ENCODE measurements at places on chromosomes 5 and 9.

DNA sequence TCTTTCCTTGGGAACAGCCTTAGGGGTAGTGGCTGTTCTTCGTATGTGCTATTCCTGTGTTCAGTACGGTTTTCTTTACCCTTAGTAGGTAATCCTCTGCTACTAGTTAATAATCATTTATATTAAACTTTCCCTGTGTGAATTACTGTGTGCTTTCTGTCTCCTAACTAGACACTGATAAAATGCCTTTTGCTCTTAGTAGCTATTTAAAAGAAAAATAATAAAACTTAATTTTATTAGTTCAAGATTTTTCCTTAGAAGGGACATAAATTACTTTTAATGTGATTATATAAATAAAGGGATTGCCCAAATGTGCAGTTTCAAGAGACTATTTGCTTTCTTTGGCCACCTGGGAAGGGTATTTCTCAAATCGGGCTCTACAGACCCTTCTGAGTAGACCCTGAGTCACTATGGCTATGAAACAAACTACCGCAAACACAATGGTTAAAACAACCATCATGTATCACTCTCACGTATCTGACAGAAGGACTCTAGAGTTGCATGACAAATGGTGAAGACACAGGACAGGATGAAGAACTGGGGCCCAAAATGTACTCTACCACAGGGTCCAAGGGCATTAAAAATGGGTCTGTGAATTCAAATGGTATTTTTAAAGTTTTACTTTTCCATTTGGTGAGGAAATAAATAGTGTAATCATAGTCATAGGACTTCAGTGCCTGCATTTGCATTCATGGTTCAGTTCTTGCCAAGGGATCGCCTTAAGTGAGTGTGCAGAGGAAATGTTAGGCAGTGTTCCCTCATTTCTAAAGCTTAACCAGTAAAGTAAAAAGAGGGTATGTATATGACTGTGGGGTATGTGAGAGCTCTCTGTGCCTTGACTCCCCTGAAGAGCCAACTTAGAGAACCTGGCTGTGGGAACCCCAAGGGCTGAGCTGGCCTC lies 97.0 kb downstream of the TSSK1B start:
- DNase-seq: no peak
- H3K27ac ChIP-seq: peak overlapping the region; percentile 4
- H3K4me3 ChIP-seq: no peak overlapping the region
- H3K4me1 ChIP-seq: no peaks in the 10 kb centered on the region

DNA sequence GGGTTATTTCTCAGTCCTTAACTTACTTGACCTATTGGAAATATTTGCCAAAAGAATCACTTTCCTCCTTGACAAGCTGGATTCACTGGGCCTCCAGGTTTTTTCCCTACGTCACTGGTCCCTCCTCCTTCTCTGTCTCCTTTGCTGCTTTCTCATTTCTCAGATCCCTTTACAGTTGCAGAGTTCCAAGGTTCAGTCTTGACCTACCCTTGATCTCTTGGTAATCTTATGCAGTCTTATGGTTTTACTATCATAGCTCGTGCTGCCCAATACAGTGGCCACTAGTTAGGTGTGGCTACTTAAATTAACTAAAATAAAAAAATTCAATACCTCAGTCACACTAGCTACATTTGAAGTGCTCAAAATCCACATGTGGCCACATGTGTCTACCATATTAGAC lies 11.4 kb downstream of the SLC38A9 start:
- H3K36me3 ChIP-seq: no peaks in the 10 kb centered on the region
- H3K4me3 ChIP-seq: no peak overlapping the region
- DNase-seq: no peak
- H3K27ac ChIP-seq: no peak overlapping the region
- no peaks in the 10 kb centered on the region for H3K27me3 ChIP-seq

GRCh38 chr5:123997064-123997461 lies 485.1 kb downstream of the CSNK1G3 start:
- H3K4me1 ChIP-seq: peaks cover 7% of the 10 kb centered on the region
- H3K4me3 ChIP-seq: no peak overlapping the region
- H3K36me3 ChIP-seq: no peaks in the 10 kb centered on the region
- H3K27me3 ChIP-seq: no peaks in the 10 kb centered on the region
- DNase-seq: no peak
- H3K27ac ChIP-seq: no peak overlapping the region

DNA sequence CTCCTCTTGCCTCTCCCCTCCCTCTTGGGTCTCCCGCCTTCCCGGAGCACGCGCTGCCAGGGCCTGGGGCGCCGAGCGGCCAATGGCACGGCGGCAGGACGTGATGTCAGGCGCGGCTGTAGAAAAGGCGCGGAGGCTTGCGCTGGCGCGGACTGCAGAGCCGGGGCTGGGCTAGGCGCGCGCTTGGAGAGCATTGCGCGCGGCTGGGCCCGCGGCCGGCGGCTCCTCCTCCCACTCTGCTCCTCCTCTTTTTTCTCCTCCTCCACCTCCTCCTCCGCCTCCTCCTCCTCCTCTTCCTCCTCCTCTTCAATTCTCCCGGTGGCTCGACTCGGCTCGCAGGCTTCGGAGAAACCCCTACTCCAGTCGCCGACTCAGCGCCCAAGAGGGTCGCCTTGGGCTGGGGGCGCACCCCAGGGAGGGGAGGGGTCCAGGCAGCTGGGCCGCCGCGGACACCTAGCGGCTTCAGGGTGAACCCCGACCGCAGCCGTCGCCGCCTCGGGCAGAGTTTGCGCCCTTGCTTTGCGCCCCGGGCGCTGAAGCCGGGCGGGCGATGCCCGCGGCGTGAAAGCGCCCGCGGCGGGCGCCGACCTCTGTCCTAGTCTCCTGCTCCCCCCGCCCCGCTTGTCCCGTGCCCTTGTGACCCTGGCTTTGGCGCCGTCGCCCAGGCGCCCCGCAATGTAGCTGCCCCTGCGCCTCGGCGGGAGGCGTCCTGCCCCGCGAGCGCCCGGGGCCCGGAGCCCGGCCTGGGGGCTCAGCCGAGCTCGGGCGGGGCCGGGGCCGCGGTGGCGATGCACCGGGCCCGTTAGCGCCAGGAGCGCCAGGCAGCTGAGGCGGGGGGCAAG lies at the start of gene LHX2:
TSS of gene LHX2 (plus strand) at position 309 of the 842 bp plus-strand sequence. CDS start 581 bp downstream, outside the sequence.
- peak within 1 kb of the TSS; percentile 24 for H3K4me3 ChIP-seq
- peaks cover 100% of the 10 kb centered on the region for H3K27me3 ChIP-seq
- DNase-seq: no peak
- no peak within 1 kb of the TSS for H3K27ac ChIP-seq

DNA sequence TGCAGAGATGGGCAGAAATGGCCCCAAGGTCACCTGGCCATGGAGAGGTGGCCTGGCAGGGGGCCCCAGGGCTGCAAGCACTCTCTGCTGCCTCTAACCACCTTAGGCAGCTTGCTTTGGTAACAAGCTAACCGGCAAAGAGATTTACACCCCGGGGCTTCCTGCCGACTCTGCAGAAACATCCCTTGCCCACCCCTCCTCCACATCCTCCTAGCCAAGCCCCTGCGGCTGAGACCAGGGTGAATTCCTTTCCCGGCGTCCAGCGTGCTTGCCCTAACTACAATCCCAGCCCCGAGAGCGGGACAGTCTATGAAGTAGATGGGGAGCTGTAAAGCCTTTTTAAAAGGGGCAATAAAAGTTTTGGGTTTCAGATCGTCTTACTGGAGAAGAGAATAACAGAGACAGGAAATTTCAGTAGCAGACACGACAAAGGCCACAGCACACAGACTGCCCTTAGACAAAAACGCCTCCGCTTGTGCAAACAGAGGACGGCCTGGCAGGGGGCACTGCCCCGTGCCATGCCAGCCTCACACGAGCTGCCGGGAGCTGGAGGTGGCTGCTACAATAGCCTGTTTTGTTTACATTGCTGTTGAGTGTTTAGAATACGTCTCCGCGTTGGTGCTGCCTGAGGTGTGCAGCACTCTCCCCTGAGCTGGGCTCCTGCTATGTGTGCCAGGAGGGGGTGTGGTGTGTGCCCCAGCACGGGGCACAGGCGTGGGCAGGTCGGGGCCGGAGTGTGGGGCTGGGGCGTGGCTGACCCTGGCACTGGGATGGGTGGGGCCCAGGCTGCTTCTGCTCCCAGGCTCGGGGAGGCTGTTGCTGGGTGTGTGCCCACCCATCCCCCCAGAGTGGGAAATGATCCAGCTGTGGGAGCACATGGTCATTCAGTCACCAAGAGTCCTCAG lies 15.3 kb downstream of the MYMK start:
- H3K27ac ChIP-seq: no peak overlapping the region
- no peaks in the 10 kb centered on the region for H3K36me3 ChIP-seq
- H3K4me1 ChIP-seq: peaks cover 54% of the 10 kb centered on the region

DNA sequence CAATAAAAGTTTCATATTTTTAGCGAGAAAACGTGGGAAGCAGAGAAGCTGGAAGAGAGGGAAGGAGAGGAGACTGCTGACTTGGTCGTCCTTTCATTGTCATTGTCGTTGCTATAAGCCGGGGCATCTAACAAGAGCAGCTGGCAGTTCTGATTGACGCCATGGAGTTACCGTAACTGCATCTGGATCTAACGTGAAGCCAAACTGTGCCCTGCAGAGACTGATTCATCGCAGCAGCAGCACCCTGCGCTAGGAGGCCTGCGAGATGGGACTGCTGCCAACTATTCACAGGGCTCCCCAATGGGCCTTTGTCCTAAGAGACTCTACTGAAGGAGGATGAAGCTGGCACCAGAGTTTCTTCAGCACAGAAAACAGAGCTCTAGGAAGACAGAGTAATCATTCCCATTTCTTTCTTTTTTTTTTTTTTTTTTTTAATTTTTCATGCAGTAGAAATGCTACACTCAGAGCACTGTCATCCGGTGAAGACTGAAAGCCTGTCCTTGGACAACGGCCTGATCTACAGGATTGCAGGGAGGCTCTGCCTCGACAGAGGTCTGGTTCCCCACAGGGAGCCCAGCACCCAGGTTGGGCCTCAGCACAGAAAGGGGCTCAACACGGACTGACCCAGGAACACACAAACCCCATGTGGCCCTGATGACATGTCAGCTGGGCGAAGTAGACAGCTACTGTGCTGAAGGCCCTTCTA lies 47.8 kb downstream of the RETREG1 start:
- no peaks in the 10 kb centered on the region for H3K36me3 ChIP-seq
- H3K4me1 ChIP-seq: no peaks in the 10 kb centered on the region
- H3K27me3 ChIP-seq: no peaks in the 10 kb centered on the region

GRCh38 chr5:60916646-60917045 lies 28.2 kb downstream of the ERCC8 start:
- H3K27ac ChIP-seq: no peak overlapping the region
- no peaks in the 10 kb centered on the region for H3K36me3 ChIP-seq
- no peaks in the 10 kb centered on the region for H3K4me1 ChIP-seq
- no peak overlapping the region for H3K4me3 ChIP-seq
- no peak for DNase-seq

DNA sequence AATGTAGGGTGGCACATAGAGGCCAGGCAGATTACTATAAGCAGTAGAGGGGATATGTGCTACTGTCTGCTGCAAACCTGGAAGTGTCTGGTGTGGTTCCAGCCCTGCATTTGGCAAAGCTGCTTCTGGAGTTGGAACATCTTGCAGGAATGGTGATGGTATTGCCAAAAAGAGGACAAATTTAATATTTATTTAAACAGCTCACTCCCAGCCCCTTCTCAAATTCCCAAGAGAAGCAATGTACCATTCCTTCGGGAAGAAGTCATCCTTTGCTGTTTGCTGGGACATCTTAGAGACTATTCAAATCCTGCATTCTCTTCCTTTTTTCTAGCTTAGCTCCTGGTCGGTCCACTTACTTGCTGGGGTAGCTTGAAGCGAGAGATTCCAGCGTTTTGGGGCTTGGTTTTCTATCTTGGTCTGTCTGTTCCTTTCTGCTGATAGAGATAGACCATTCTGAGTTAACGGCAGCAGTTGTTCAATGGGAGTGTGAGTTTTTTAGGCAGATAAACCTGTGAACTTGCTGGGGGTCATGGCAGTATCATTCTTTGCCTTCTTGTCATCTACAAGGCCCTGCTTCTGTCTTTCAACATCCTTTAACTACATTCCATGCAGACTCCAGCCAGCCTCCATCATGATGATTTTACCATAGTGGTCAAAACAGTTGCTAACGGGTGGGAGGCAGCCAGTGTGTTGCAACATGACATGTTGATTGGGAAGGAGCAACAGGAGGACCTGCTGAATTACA lies 69.9 kb downstream of the RCL1 start:
- peaks cover 6% of the 10 kb centered on the region for H3K36me3 ChIP-seq
- H3K4me1 ChIP-seq: no peaks in the 10 kb centered on the region
- no peak overlapping the region for H3K27ac ChIP-seq
- no peaks in the 10 kb centered on the region for H3K27me3 ChIP-seq
- no peak for DNase-seq

DNA sequence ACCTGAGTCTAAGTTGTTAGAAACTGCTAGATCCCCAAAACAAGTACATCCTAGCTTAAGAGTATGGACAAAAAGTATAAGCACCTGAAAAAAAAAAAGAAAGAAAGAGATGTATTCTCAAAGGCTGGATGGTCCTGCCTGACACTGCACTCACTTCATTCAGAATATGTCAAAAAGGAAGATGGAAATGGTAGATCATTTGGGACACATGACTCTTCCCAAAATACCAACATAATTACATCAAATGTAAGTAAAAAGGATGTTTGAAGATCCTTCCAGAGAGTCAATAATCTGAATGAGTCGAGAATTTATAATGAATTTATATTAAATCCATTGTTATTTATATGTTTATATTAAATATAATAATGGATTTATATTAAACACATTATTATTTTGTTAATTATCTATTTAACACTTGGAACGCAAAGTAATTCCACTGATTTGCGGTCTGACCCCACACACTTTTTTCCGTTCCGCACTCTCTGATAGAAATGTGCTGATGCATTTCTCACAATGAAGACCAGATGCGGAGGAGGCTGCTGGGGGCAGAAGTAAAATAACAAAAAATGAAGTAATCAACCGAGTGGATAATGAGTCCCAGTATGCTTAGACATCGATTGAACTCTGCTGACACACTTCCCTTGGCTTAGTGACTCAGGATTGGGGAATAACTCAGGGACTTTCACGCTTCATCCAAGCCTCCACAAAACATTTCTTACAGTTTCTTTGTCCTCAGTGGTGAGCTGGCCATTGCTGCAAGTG lies 201.2 kb downstream of the ADAMTS12 start:
- H3K4me3 ChIP-seq: no peak overlapping the region
- no peaks in the 10 kb centered on the region for H3K36me3 ChIP-seq
- DNase-seq: no peak
- no peak overlapping the region for H3K27ac ChIP-seq

GRCh38 chr5:113510836-113511451 lies 2.5 kb upstream of the YTHDC2 start:
- H3K27ac ChIP-seq: no peak overlapping the region
- H3K4me1 ChIP-seq: peaks cover 8% of the 10 kb centered on the region
- peaks cover 15% of the 10 kb centered on the region for H3K27me3 ChIP-seq

Data from esophagus squamous epithelium (tissue), 5 donors.